ENCODE measurements at places on chromosomes 13 and 19.

GRCh38 chr19:5632657-5633056 lies 9.8 kb downstream of the SAFB start:
- DNase-seq = no peak

DNA sequence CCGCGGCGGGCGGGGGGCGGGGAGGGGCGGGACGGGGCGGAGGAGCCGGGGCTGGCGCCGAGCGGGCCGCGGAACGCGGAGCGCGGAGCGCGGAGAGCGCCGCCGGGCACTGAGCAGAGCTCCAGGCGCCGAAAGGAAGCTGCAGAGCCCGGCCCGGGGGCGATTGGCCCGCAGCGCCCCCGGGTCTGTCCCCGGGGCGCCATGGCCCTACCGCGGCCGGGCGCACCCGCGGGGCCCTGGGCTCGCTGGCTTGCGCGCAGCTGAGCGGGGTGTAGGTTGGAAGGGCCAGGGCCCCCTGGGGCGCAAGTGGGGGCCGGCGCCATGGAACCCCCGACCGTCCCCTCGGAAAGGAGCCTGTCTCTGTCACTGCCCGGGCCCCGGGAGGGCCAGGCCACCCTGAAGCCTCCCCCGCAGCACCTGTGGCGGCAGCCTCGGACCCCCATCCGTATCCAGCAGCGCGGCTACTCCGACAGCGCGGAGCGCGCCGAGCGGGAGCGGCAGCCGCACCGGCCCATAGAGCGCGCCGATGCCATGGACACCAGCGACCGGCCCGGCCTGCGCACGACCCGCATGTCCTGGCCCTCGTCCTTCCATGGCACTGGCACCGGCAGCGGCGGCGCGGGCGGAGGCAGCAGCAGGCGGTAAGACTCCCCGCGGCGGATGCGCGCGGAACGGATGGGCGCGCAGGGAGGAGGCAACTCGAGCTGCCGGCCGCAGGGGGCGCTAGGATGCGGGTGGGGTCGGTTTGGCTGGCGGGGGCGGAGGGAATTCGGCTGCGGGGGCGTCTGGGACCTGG lies at the start of gene PDE4A:
TSS of gene PDE4A (plus strand) at position 95 of the 796 bp plus-strand sequence. CDS start at position 322, 227 bp downstream.
- DNase-seq = peak; percentile 34

DNA sequence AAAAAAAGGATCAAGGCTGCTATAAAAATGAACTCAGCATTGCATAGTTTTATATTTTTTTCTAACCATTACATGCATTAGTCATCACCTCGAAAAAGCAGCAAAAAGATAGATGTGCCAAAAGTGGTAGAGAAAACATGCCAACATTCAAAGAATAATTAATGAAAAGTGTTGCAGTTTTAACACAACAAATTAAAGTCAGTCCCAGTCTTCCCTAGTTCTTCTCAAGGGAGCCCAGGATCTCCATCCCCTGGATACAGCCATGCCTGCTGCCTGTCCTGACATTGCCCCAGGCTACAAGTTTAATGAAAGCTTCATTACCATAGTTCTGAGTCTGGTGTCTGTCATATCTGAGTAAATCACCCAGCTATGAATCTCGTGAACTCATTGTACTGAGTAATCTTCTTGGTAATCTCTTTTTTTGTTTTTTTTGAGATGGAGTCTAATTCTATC lies 116.6 kb upstream of the KLF12 start:
- no peak for DNase-seq

GRCh38 chr19:3547301-3547731 lies 8.3 kb downstream of the TEKTIP1 start:
- peak; percentile 29 for DNase-seq
